ENCODE measurements at places on chromosomes 5 and 9.

- no peak for DNase-seq
These were observed 10.2 kb downstream of the CMYA5 start for GRCh38 chr5:79699763-79700400.

- no peak for DNase-seq
These were observed 2.7 kb upstream of the ITK start for GRCh38 chr5:157177953-157178352.

GRCh38 chr5:129094924-129095899 is 663 bp downstream of the ISOC1 start:
- peak; percentile 27 for DNase-seq

DNA sequence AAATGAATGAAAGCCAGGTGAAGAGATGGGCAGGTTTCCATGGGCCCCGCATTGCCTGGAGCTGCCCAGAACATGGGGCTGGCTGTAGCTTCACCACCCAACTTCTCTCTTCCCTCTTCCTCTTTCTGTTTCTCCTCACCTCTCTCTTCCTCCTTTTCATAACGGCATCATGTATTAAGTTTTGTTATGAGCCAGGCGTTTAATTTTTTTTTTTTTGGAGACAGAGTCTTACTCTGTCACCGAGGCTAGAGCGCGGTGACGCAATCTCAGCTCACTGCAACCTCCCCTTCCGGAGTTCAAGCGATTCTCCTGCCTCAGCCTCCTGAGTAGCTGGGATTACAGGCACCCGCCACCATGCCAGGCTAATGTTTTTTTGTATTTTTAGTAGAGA is 13.0 kb upstream of the SPINK4 start:
- DNase-seq = no peak

DNA sequence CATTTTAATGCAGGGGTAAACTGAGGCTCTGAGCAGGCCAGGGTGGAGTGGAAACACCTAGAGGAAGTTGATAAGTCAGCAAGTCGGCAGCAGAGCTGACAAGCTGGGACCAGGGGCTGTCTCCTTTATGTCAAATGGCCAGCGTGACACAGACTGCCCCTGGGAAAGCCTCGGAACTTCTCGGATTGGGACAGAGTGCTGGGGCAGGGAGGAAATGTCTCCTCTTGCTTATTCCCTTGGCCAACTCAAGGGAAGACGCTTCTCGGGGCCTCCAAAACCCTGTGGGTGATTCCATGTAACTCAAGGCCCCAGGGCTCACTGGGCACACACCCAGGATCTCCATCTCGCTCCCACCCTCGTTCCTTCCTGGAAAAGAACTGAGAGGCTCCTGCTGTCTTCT is 25.4 kb upstream of the ANXA6 start:
- DNase-seq = no peak

GRCh38 chr5:171521219-171521633 is 101.8 kb downstream of the FGF18 start:
- no peak for DNase-seq

GRCh38 chr5:142826741-142827492 is 56.7 kb downstream of the ARHGAP26 start:
- DNase-seq = no peak

DNA sequence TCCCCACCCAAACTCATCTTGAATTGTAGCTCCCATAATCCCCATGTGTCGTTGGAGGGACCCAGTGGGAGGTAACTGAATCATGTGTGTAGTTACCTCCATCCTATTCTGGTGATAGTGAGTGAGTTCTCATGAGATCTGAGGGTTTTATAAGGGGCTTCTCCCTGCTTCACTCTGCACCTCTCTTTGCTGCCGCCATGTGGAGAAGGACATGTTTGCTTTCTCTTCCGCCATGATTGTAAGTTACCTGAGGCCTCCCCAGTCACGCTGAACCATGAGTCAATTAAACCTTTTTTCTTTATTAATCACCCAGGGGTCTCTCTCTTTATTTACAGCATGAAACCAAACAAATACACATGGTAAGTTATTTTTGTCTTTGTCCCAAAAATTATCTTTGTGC is 726.1 kb downstream of the CDH18 start:
- no peak for DNase-seq

DNA sequence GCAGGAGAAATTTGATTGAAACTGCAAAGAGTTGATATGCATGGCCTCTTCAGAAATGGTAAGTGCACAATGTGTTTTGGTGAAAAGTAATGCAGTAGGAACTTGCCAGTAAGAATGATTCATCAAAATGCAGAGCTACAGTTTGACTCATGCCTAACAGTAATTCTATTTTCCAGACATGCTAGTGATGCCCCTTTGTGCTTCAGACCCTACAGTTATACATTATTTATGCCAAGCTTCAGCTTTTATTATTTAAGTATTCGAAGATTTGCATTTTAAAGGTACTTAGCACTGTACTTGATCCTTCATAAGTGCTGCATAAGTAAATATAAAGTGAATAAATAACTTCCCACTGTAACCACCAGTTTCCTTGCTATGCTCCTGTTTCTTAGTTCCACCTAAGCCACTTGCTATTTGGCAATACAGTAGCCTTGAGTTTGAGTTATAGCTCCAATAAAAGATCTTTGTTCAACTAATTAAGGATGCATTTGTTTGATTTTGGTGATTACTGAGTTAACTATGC is 3.6 kb upstream of the SPATA31E1 start:
- no peak for DNase-seq

DNA sequence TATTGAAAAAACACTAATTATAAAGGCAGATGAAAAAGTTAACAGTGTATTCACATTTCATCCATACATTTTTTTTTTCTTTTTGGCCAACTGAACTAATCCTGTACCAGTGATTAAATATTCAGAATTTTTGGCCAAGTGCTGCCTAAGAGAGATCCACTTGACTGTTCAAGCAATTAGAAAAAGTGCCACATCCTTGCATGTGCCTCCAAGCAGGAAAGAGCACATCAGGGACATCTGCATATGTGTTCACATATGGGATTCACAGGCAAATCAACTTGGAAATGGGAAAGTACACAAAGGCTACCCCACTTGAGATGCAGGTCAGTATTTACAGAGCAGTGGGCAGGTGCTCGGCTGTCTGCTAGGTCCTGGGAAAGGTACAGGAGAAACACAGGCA is 163.3 kb upstream of the LHFPL2 start:
- no peak for DNase-seq

DNA sequence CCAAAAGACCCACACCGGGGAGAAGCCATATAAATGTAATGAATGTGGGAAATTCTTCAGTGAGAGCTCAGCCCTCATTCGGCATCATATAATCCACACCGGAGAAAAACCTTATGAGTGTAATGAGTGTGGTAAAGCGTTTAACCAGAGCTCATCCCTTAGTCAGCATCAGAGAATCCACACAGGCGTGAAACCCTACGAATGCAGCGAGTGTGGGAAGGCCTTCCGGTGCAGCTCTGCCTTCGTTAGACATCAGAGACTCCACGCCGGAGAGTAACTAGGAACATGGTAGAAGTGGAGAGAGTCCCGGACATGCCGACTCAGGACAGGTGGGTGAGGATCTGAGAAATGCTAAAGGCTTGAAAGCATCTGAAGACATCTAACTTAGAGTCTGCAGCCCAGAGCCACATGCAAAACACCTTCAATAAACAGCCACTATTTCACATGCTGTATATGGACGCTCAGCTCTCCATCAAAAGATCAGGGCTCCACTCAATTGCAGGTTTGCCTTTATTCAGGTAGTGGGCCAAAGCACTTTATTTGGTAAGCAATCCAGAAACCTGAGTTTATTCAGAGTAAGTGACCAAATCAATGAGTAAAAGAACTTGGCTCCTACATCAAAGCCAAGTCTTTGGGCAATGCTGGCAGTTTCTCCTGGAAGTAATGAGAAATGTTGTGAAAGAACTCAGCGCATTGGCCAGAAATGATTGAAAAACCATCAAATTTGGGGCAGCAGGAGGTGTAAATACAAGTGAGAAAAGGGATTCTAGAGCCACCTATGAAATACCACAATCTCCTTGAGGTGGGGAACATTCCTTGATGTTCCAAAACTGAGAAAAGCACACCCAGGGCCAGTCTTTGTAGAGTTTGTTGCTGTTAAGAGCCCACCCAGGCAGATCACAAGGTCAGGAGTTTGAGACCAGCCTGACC is 6.0 kb downstream of the RPL12 start:
- DNase-seq = no peak

DNA sequence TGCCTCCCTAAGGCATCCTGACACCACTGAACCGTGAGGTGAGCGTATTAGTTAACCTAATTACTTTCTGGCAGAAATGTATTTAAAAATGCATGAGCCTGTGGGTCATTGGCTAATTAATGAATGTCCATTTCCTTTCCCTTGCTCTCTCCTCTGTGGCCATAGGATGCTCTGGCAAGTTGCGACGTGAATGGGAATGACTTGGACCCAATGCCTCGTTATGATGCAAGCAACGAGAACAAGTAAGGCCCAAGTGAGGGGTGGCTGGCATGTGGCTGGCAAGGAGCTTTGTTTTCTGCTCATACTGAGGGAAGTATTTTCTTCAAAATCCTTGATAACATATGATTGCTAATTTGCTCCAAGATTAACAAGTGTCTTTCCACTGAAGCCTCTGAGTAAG is 136.3 kb downstream of the PCSK5 start:
- DNase-seq = no peak

DNA sequence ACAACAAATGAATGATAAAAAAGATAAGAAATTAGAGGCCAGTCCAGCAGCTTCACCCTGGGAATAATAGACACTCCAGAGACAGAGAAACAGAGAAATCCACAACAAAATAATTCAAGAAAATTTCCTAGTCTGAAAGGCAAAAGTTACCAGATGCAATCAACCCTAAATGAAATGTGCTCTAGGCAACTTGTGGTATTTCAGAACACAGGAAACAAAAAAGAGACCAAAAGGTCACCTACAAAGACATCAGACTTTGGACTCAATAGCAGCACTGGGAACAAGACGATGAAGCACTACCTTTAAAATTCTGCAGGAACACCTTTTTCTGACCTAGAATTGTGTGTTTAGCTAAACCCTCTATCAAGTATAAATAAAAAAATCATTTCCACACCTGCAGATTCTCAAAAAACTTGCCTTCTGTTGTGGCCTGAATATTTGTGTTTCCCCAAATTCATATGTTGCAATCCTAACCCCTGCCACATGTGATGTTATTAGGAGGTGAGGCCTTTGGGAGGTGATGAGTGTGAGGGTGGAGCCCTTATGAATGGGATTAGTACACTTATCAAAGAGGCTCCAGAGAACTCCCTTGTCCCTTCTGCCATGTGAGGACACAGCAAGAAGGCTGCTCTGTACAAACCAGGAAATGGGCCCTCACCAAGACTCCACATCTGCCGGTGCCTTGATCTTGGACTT is 5.9 kb upstream of the MAPK9 start:
- DNase-seq = no peak

DNA sequence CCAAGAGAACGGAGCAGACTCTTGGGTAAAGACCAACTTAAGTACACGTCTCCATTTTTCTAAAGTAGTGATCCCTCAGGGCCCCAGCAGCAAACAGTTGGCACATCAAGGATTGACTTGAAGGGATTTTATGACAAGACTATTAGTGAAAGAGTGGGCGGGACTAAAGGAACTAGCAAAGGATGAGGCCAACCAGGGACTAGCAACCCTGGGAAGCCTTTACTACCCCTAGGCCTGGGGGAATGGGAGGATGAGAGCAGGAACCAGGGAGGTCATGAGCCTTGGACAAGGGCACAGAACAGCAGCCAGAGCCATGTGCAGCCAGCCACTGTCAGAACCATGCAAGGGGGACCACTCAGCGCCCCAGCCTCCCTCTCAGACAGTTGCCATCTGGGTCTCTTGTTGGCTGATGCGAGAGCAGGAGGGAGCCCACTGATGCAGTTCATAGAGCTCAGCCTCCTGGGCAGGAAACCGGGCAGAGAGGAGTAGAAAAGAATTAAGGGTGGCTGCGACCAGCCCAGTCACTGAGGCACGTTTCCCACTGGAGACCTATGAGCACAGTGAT is 28.1 kb downstream of the TGFBI start:
- DNase-seq = no peak

- DNase-seq = no peak
These were observed 80.9 kb upstream of the IRX2 start for GRCh38 chr5:2832394-2832793.

DNA sequence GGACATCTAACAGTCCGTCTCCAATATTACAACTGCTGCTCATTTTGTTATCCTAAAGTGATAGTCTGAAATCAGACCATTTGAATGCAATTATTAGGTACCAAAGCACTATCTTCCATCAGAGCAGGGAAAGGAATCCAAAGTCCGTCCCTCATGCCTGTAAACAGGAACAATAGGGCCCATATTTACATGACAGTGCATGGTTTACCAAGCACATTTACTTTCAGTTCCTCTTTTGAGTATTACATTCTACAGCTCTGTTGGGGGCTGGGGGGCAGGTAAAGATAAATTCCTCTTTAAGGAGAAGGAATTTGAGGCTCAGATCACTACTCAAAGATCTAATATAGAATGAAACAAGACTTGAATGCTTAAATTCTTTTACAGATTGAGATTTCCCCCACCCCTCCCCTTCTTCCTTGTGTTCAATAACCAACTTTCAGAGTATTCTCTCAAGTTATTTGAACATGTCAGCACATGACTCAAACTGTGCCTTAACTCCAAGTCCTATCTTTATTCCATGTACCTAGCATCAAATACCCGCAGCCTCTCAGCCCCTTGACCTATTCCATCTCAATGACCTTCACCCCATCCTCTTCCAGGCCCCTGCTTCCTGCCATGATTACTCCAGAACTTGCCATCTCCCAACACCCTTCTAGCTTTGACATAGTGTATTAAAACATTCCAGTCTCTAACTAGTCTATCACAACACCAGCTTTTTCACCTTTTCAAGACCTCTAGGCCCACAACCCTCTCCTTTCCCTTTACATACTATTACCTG is 71.0 kb downstream of the BRINP1 start:
- no peak for DNase-seq

DNA sequence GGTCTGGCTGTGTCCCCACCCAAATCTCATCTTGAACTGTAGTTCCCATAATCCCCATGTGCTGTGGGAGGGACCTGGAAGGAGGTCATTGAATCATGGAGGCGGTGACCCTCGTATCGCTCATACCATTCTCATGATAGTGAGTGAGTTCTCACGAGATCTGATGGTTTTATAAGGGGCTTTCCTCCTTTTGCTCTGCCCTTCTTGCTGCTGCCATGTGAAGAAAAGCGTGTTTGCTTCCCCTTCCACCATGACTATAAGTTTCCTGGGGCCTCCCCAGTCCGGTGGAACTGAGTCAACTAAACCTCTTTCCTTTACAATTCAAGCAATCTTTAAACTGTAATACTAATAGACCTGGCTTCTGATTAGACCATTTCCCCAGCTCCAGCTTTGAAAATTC is 92.2 kb upstream of the SARDH start:
- DNase-seq = no peak

GRCh38 chr9:14824481-14824880 is 85.7 kb downstream of the FREM1 start:
- no peak for DNase-seq

GRCh38 chr9:132943651-132944293 is 644 bp downstream of the TSC1 start:
- peak; percentile 2 for DNase-seq

GRCh38 chr5:168778536-168778935 is 199.4 kb upstream of the PANK3 start:
- DNase-seq = no peak

DNA sequence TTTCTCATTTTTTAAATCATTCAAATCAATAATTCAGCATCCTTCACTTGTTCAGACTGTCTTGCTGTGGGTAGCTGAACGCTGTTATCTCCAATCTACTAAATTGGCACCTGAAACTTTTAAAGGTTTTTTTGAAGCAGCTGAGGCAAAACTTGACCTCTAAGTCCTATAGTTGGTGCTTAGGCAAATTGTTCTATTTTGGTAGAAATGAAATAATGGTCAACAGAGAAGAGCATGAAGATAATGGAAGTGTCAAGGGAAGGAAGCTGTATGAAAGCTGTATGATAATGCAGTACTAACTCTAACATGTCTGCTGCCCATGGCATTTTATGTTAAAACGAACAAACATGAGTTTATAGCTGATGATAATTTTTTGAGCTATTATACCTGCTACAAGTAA is 138.0 kb downstream of the GDNF start:
- no peak for DNase-seq
